T follicular helper cell (primary cell): ENCODE measurements at places on chromosomes 1 and 21.

GRCh38 chr1:101004061-101004460 is 21.5 kb downstream of the DPH5 start:
- DNase-seq, result no peak

DNA sequence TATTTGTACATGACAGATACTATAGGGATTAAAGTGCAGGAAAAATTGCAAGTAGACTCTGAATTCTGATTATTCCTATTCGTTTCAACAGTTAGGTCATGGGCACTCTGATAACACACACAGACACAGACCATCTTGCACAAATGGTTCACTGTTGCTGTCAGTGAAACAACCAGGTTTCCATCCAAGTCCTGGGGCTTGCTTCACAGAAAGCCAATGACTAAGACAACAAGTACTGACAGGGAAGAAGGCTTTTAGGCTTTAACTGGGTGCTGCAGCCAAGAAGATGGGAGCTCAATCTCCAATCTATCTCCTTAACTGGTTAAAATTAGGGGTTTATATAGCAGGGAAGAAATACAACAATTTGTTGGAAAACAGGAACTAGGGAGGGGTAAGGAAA is 57.6 kb downstream of the RIMS3 start:
- no peak for DNase-seq

- DNase-seq, result no peak
Observed at GRCh38 chr21:39088831-39089380, 94.3 kb downstream of the PSMG1 start.

- no peak for DNase-seq
Observed at GRCh38 chr21:36602735-36603134, 96.2 kb upstream of the SIM2 start.

GRCh38 chr1:3817821-3818597 is 21.7 kb upstream of the LRRC47 start:
- no peak for DNase-seq
